Right cardiac atrium (tissue), 5 donors: ENCODE measurements at places on chromosomes 12 and 14. TPM values are rescaled to one million over a fixed set of nuclear protein-coding genes. Genes with fewer than 3 reads are reported as not detected.

DNA sequence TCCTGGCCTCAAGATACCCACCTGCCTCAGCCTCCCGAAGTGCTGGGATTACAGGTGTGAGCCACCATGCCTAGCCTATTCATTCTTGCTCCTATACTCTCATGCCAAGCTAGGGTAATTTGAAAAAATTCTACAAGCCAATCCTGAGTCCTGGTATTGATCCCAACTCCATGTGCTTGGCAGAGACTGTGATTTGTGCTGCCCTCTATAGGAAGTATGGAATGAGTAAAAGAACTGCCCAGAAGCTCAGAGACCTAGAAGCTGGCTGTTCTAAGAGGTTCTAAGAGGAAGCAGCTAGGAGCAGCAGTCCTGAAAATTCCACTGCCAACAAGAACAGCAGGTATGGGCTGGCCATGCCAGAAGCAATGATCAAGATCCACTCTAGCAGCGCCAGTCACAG is 402.5 kb downstream of the PCNX1 start:
- no peak for DNase-seq

DNA sequence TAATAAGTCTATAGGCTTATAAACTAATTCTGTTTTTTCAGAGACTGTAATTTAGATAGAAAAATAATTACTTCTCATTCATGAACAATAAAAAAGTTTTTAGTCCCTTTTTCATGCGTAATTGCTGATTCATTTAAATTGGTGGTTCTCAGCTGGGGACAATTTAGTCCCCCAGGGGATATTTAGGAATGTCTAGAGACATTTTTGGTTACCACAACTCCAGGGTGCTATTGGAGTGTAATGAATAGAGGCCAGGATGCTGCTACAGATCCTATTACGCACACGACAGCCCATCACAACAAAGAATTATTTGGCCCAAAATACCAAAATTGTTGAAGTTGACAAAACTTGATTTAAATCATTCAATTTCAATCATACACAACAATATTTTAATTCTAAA is 22.8 kb upstream of the VCPKMT start:
- DNase-seq: no peak

DNA sequence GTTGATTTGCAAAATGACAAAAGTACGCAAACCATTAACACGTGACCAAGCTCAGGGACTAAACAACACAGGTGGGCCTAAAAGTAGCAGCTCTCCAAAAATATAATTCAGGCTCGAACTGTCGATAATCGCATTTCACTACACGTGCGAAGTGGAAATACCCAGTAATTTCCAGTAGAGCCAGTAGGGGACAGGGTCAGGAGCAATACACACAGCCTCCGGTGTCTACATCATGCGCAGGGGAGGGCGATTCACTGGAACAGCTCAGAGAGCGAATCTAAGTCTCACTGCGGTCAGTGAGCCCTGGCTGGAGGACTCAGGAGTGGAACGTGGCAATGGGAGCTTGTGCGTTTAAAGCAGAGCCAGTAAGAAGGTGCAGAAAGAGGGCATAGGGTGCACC is 40.4 kb downstream of the SETD3 start:
- no peak for DNase-seq

DNA sequence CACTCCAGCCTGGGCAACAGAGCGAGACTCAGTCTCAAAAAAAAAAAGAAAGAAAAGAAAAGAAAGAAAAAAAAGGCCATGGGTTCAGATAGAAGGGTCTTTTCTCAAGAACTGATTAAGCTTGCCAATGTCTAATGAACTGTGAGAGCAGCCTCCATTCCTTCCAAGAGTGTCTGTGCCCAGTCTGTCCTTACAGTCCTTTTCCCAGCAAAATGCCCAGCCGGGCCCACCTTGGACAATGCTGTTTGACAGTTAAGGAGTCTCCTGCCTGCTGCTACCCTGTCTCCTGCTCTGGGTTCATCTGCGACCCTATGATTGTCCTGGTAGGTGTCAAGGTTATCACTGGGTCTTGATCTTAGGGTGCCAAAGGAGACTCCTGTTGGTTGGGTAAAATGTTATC is 21.4 kb downstream of the SYNE3 start:
- DNase-seq: no peak

GRCh38 chr12:56687223-56688128 is 608 bp downstream of the PTGES3 start:
- DNase-seq: peak; percentile 55

DNA sequence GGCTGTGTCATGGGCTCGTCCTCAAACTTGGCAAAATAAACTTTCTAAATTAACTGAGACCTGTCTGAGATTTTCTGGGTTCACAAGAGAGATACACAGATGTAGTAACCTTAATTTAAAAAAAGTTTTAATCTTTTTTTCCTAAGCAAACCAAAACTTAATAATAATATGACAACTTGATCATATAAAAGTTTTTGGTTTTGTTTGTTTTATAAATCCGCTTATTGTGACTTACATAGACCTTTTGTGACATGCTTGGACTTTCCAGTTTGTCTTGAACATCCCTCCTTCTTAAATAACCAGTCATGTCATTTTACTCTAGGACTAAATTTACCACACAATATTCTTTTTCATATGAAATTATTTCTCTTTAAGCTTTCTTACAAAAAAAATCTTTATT is 8.5 kb downstream of the RDH12 start:
- DNase-seq: no peak

DNA sequence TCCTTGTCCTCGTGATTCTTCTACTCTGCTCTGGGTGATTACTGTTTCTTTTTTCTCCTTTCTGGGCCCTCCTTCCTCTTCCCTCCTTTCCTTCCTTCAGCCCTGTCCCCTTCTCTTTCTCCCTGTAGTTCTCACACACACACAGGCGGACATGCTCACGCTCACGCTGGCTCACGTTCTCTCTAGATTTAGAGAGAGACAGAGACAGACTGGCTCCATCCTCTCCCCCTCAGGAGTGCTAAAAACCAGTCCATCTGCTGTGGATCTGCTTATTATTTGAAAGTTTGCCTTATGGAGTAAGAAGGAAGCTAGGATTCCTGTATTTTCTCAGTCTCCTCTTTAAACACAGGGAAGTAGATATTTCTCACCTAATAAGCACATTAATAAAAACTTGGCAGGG is 48.1 kb downstream of the KCNA1 start:
- DNase-seq: no peak

CSRNP2 gene
- polyA plus RNA-seq: 13.2 TPM

GRCh38 chr12:47079468-47079980 is at the start of the genes AMIGO2 and PCED1B:
TSS of gene AMIGO2 (minus strand) at chr12:47079959. CDS start at chr12:47079002, 957 bp downstream.
TSS of gene PCED1B (plus strand) at chr12:47079621. CDS start at chr12:47235064, 155,443 bp downstream.
- peak; percentile 85 for DNase-seq

DNA sequence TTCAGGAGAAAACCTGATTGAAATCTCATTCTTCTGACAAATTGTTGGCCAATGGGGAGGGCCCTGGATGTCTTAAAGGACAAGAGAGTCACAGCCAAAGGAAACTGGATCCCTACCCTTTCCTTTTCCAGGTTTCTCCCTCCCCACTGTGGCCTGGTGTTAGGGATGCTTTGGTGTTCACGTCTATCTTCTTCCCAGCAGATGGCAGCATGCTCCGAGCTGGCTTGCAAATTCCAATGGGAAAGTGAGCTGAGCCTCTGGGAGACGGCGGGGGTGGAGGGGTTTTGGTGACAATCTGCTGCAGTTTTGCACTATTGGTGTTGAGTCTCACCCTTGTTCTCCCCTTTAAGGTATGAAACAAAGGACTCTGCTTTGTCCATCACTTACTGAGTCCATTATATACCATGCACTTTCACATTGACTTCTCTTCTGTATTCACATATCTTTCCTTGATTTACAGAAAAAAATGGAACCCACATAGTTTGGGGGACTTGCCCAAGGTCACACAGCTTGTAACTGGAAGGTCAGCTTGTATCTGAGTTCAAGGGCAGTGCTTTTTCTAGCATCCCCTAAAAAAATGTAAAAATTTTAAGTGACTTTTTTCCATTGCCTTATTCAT is 39.3 kb downstream of the CCDC177 start:
- DNase-seq: peak; percentile 64

- DNase-seq: no peak
Observed at GRCh38 chr14:57692671-57693070, 173.2 kb downstream of the SLC35F4 start.

GPX2 gene
- 0.23 TPM for polyA plus RNA-seq

LRTM2 gene
- polyA plus RNA-seq: not detected

CACNA1C gene
- polyA plus RNA-seq: 34.6 TPM

- no peak for DNase-seq
Observed at GRCh38 chr12:29725587-29726320, 58.0 kb downstream of the TMTC1 start.

DNA sequence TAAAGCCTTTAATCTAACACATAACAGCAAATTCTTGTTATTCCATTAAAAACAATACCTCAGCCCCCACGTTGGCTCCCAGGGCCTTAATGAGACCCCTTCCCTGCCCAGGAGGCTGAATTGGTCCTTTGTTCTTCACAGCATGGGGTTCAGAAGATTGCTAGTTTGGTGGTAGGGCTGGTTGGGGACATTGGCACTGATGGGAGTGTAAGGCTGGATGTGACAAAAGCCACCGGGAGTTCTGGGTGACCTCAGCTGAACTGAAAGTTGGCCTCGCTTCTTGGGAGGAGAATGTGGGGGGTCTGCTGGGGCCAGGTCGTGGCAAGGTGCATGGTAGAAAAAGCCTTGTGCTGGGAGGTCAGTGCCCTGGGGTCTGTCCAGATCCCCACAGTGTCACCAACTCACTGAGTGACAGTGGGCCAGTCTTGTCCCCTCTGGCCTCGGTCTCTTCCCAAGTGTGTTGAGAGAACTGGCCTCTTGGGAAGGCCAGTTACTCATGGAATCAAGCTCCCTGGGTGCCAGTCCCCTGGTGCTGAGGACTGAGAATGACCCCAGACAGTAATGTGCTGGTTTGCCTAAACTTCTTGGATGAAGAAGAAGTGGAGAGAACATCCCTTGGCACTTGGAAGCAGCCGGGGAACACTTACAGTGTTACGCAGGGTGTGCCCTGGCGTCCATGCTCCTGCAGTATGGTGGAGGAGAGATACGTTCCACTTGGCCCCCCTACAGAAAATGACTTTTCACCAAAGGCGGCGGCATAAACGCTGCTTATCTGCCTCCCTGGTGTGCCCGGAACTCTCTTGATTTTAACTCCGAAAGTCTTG is 283.7 kb upstream of the RTL1 start:
- no peak for DNase-seq

DNA sequence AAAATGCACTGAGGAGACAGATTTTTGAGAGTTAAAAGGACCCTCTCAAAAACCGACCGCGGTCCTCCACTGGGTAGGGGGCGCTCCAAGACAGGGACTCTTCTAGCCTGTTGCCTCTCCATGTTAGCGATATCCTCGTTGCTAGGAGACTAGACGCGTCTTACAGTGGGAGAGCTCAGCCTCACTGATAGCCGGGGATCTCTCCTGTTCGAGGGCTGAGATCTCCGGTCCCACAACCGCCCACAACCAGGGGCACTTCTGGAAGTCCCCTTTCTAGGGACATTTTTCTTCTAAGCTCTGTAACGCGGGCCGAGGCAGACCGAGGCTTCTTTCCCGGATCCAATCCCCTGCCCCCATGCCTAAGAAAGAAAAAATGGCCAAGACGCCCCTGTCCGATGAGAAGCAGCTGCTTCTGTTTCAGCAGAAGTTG is 21.3 kb downstream of the FKBP11 start:
- DNase-seq: peak; percentile 91

DNA sequence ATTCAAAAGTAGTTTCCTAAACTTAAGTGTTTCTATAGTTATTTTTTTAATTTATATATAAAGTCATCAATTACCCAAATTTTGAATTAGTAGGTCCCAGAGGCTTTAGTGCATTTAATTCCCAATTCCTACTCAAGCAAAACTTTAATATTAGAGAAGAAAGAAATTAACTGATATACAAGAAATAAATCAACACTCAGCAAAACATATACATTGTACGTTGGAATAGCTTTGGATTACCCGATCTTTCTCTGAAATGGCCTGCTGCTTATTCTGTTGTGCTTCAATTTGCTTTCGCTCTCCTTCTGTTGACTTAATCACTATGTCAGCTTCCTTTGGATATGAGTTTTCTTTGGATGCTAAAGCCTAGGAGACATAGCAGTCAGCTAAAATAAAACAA is 18.2 kb downstream of the RPAP3 start:
- DNase-seq: no peak

DNA sequence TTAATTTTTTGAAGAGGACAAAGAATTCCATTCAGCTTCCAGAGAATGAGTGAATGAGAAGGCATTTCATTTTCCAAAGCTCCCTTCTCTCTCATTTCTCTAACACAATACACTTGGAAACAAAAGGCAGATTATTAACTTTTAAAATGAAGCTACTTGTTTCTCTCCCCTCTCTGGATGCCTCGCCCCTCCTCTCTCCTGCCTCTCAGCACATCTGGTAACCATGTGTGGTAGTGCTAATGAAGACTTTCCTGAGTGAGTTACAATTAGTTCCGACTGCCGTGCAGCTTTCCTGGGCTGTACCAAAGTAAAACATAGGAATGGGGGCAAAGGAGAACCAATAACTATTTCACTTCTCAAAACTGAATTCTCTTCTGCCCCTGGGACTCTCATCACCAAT is 84.7 kb upstream of the SOX5 start:
- no peak for DNase-seq

DNA sequence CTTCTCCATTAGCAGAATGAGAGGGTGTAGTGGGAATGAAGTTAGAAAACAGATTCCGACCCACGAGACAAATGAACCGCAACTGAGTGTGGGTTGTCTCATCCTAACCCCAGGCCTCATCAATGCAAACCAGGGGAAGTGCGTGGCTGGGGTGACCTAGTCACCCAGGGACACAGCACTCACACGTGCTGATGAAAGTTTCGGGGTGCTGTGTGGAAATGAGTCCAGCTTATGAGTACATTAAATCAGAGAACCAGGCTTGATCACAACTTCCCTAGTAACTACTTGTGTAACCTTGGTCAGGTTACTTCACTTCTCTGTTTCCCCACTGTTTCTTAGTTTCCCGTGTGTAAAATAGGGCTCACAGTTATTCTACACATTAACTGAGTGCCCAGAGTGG is 95.4 kb upstream of the CDKN3 start:
- no peak for DNase-seq

CLEC1B gene
- polyA plus RNA-seq: not detected

DNA sequence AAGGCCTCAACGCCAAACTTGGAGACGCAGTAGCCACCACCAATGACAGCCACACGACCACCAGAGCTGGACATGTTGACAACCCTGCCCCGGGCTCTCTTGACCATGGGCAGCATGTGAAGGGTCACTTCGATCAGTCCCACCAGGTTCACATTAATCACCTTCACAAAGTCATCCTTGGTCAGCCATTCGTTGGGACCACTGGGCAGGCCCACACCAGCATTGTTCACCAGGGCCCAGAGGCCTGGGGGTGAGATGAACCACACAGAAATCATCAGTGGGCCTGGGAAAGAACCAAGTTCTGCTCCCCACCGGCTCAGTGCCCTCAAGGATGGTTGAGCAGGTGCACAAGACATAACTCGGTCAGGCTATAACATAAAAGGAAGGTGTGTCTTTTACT is 4.0 kb downstream of the SDR9C7 start:
- DNase-seq: no peak

- DNase-seq: no peak
Observed at GRCh38 chr14:74533576-74533975, 40.0 kb downstream of the ISCA2 start.

DNA sequence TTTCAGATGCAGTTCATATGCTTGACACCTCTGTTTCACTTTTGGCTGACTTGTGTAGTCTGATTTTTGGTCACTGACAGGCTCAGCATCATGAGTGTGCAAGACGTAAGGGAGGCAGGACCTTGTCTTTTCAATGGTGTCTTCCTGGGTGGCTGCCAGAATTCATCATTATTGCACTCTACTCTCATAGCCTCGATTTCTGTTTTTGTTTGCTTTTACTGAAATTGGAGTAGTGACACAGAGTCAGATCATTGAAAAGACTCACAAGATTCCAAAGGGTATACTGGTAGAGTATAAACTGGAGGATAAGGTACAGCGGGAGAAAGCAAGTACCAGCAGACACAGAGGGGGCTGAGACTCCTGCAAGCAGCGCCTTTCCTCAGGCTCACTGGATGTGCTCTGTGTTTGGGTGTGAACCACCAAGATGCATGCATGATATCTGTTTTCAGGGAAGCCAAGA is 126.3 kb upstream of the FGD4 start:
- DNase-seq: no peak
